ENCODE measurements at places on chromosomes 5 and 9.
A peak's percentile ranks its signal among the peaks of the same experiment; 100 is the strongest.

DNA sequence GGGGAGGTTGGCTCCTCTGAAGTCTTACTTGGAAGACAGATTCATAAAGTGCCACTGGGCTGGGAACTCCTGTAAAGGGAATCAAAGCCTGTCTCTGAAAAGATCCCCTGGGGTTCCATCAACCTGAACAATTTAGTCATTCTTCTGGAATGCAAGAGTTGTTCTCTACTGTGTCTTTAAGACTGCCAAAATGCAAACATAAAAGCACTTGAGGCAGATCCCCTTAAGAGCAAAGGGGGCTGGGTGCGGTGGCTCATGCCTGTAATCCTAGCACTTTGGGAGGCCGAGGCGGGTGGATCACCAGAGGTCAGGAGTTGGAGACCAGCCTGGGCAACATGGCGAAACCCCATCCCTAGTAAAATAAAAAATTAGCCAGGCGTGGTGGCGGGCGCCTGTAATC is 16.7 kb downstream of the CDKN2AIPNL start:
- DNase-seq: no peak

DNA sequence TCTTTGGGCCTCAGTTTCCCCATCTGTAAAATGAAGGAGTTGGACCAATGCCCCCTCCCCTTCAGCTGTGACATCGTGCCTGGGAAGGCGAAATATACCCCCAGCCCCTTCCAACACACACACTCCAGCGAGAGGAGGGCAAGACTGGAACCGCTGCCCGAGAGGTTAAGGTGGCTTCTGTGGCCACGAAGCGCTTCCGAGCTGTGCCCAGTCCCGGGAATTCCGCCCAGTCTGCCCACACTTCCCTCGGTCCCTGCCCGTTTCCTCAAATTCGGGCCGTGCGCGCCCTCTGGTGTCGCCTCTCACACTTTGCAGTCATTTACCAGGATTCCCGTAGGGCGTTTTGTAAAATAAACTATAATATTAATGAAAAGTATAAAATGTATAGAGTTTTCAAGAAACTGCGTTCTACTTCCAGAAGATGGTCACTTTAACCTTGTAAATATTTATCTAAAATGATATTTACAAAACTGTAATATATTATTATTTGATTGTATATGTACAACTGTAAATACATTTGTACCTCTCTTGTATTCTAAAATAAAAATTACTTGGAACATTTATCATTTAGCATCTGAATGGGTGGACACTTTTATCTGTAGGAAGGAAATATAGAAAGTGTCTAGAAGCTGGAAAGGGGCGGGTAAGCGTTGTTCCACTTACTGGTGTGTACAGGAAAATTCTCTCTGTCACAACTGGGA is 11.0 kb upstream of the EXOSC2 start:
- peak; percentile 45 for DNase-seq

GRCh38 chr9:69130456-69131441 is 43.3 kb upstream of the TJP2 start:
- no peak for DNase-seq

GRCh38 chr9:14400658-14400995 is 86.7 kb upstream of the NFIB start:
- no peak for DNase-seq

DNA sequence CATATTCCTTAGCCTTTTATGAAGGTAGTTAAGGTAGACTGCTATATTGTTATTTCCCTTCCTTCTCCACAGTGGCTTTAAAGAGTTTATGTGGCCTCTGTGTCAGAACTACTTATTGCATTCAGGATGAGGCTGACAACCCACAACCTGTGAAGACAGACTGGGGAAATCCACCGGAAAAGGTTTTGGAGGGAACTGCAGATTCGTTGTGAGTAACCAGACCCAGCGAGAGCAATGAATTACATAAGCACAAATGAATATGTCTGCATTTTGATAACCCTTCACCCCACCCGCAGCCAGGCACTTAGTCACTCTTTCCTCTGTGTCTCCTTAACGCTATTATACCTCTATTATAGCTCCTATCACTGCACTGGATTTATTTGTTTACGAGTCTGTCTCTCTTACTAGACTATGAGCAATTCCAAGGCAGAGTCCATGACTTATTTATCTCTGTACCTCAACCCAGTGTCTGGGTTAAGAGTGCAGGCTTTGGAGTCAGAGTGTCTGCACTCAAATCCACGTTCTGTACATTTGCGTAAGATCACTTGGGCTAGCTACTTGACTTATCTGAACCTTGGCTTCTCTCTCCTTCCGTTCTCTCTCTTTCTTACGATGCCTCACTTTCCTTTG is 19.2 kb downstream of the KCTD16 start:
- DNase-seq: peak; percentile 61

DNA sequence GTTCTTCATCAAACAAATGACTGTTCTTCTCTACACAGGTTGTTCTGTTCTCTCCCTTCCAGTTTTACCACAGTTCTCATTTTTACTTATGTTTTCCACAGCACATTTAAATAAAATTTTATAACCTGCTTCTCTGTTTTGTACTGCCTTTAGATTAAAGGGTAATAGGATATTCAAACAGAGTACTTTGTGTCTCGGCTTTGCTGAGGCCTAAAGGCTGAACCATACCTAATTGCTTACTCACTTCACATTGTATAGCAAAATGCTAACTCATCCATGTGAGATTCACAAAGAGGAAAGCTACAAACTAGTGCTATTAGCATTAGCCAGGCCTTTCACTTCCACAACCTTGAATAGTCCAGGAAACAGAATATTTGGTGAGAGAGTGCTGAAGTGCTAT is 200.3 kb downstream of the TRPM3 start:
- DNase-seq: no peak

- DNase-seq: no peak
These were observed 216.8 kb upstream of the OTULINL start for GRCh38 chr5:14364576-14365472.

- DNase-seq: no peak
These were observed 107.3 kb upstream of the SARDH start for GRCh38 chr9:133845440-133845839.

DNA sequence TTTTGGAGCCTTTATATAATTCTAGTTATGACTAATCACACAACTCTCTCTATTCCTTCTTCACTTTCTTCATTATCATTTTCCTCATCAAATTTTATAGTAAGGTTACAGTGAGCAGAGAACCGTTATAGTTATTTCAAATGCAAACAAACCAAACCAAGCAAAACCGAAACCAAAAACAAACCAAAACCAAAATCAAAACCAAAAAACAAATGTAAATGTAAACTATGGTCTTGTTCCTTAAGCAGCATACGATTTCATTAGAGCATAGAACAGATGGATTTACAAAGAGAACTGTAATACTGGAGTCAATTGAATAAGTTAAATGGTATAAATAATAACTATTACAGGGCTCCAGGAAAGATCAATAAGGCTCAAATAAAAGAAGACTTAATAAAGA is 447.1 kb downstream of the LRRC70 start:
- no peak for DNase-seq

- DNase-seq: no peak
These were observed 60.6 kb upstream of the AFAP1L1 start for GRCh38 chr5:149210968-149211490.
